ENCODE measurements at places on chromosomes 4 and X.

- no peak for DNase-seq
Measured at GRCh38 chrX:66919280-66919832, 280.5 kb upstream of the EDA2R start.

DNA sequence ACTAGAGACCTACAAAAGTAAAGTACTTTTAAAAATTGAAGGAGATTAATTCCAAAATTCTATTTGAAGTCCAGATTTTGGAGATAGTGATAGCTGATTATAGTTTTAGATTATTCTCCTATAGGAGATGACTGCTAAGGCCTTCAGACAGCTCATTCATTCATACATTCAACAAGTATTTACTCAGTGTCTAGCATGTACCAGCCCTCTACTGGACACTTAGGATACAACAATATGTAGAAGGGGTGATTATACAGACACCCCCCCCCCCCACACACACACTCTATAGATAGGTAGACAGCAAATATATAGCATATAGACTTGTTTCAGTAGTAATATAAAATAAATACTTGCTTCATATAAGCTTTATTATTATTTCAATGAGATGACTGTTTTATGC is 60.4 kb upstream of the TAF9B start:
- peak; percentile 10 for DNase-seq

DNA sequence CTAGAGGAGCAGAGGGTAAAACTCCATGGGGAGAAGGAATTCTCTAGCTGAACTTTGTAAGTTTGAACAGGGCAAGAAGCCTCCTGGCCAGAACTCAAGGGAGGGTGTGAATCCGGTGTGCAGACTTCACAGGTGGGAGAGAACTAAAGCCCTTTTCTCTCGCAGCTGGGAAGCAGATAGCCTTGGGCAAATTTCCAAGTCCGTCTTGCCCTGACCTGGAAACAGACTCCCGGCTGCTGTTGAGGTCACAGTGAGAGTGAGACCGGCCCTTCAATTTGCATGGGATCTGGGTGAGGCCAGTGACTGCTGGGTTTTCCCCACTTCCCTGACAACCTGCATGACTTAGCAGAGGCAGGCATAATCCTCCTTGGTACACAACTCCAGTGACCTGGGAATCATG is 94.5 kb upstream of the ZNF827 start:
- DNase-seq = no peak

DNA sequence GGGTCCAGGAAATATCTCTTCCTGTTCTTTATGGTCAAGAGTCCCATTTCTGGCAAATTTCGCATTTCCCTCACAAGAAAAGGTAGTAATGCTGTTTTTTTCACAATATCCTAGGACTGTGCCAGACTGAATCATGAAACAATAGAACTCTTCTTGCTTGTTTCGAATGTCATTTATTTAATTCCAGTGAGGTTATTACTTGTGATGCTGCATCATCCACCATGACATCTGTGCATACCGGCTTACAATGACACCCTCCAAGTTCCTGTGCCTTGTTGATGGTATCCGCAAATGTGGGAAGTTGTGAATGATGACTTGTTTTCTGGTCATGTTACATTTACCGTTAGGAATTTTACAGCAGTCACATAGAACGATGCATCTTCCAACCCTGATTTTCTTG is 42.9 kb upstream of the SPRY1 start:
- DNase-seq = no peak

GRCh38 chrX:22329783-22330182 is 57.1 kb downstream of the CBLL2 start:
- DNase-seq = no peak

GRCh38 chr4:157643257-157643656 is 422.7 kb downstream of the GRIA2 start:
- DNase-seq = no peak

DNA sequence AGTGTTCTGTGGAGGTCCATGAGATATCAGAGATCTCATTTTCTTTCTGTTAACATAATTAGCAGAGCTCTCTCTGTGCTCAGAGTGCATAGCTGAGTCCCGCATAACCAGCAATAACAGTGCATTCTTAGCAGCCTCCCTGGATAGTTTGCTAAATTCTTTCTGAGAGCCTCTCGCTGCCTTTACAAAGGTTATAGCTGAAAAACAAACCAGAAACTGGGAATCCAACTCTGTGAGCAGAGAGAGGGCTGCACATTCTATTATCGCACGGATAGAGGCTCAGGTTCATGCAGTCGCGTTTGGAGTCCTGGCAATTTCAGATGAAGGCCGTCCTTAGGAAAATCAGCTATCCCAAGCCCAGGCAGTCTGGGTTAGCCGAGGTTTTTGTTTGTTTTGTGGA is 1.2 kb downstream of the ENPP6 start:
- DNase-seq = no peak

GRCh38 chrX:131271274-131271673 is 17.8 kb downstream of the IGSF1 start:
- no peak for DNase-seq

- DNase-seq = no peak
Measured at GRCh38 chr4:75698963-75699228, 25.5 kb upstream of the USO1 start.

DNA sequence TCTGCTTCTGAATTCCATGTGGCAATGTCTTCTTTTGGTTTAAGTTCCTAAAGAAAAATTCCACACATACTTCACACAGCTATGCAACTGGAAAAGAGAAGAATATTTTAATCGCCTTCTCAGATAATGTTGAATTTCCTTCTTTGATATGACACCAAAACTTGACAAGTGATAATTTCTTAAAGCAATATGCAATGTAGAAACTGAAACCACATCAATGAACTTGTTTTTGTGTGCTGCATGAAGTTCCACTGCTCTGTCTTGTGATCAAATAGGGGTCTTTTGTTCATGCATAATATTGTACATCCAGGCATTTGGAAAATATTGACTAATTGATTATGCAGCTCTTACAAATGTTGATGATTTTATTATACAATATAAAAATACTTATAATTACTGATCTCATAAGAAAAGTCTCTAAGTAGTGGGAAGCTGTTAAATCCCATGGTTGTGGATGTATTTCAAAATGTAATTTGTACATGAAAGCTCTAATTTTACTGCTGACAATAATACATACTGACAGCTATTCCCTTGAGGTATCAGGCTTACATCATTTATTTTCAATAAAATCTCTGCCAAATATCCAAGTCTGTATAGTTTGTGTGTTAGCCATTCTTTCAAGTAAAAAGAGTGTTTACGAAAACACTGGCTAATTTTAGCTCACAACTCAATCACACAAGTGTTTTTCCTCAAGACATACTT is 56.5 kb downstream of the AGA start:
- DNase-seq = no peak

- no peak for DNase-seq
Measured at GRCh38 chr4:169133932-169134331, 123.9 kb upstream of the CBR4 start.

DNA sequence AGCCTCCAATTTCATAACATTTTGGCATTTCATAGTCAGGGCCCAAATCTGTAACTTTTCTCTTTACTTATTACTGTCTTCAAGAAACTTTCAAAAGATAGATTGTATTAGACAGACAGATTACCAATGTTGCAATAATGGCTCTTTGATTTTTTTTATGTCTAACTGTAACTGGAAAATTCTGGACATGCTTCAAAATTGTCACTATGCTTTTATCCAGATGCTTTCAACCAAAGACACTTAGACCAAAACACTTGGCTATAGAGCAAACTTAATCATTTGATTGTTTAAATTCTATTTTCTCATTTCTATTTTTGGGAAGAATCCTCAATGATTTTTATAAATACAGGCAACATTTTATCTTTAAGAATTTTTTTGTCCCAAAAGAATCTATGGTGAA is 10.4 kb downstream of the ZXDA start:
- no peak for DNase-seq

DNA sequence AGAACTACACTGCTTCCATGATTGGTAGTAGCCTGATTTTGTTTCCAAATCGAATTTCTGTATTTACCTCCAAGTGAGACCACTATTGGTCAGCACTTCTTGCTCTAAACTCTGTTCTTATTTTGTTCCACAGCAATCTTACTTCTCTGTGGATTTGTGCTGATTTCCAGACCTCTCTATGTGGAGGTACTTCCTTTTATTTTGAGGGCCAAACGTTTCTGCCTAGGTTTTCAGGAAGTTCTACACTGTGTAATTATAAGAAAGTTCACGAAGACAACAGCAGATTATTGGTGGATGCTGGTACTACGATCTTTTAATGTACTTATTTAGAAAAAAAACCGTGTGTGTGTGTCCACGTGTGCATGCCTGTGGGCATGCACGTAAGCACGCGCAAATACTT is 46.7 kb downstream of the DTHD1 start:
- DNase-seq = no peak

DNA sequence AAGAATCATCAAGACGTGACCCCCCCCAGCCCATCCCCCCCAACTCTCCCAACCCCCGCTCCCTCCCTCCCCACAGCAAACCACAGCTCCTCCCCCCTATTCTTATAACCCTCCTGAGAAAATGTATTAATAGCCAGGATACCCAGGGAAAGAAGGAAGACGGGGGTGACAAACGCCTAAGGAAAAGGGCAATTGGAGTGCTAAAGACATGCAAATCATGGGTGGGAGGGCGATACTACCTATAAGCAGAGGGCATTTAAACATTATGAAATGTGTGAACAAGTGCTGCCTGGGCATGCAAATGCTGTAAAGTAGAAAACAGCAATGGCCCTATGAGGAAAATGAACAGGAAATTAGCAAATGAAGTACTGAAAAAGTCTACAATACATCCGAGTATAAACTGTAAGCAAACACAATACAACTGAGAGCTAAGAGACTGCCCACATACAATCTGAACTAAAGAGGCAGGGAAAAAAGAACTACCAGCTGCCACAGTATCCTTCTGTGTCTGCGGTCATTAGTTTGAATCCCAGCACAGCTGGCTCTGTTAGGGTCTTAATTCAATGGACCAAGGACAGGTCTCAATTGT is 2.4 kb downstream of the CXXC4 start:
- DNase-seq = no peak

- DNase-seq = no peak
Measured at GRCh38 chrX:119759248-119759766, 919 bp downstream of the SOWAHD start.

GRCh38 chr4:177293208-177294033 is 16.3 kb upstream of the NEIL3 start:
- DNase-seq = no peak

GRCh38 chrX:20312018-20312417 is 45.3 kb upstream of the RPS6KA3 start:
- DNase-seq = no peak

- no peak for DNase-seq
Measured at GRCh38 chrX:13411496-13412207, 91.8 kb upstream of the ATXN3L start.
